ENCODE measurements at places on chromosomes 11 and 22.
A peak's percentile ranks its signal among the peaks of the same experiment; 100 is the strongest.

- no peak for DNase-seq
Observed at GRCh38 chr22:17866127-17866526, 91.9 kb upstream of the BID start.

DNA sequence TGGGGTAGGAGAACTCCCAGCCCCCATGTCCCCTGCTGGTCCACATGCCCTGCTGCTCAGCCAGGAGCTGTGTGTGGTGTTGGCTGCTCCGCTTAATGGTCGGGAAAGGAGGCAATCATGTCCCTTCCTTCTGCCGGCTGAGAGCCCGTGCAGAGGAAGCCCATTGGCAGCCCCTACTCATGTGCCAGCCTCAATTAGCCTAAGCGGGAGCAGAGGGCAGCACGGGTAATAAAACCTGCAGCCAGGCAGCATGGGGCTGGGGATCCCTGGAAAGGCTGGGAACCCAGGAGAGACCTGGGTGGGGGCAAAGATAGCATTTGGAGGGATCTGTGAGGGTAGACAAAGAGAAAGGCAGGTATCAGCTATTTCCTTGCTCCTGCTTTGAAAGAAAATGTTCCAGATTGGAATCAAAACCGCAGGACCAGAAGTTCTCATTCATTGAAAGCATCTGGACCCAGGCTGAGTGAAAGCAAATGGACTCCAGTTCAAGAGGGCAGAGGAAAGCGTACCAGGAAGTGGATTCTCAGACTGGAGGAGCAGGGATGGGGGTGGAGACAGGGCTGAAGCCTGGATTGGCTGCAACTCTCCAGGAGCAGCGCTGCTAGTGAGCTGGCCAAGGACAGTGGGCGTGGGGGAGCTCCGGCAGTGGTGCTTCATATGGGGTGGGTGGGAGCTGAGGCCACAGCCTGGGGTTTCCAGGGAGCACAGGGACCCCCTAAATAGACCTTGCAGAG, 103.4 kb upstream of the NECTIN1 start:
- DNase-seq: no peak

DNA sequence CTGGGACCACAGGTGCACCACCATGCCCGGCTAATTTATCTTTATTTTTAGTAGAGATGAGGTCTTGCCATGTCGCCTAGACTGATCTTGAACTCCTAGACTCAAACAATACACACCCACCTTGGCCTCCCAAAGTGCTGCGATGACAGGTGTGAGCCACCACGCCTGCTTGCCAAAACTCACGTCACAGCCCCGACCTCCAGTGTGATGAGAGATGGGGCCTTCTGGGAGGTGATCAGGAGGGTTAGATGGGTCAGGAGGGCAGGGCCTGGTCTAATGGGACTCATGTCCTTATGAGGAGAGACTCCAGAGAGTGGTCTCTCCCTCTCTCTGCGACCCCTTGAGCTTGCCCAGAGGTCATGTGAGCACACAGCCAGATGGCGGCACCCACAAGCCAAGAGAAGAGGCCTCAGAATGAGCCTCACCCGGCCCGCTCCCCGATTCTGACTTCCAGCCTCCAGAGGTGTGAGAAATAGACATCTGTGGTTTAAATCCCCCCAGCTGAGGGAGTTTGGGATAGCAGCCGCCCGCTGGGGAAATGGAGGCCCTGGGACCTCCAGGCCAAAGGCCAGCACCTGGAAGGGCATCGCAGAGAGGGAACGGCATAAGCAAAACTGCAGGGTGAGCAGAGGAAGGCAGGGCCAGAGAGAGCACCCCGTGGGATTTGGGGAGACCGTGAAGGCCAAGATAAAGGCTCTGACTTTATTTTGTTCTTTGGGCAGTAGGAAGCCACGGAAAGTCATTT, 24.1 kb upstream of the GAL start:
- DNase-seq: no peak

DNA sequence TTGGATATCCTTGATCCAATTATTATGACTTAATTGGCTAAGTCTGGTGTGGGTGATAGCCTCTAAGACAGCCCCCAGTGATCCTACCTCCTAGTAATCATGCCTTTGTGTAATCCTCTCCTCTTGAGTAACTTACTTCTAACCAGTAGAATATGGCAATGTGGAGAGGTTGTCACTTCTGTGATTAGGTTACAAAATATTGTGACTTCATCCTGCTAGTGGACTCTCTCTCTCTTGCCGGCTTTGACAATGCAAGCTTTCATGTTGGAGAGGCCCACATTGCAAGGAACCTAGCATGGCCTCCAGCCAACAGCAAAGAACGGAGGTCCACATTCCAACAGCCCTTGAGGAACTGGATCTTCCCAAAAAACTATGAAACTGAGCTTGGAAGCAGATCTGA, 19.5 kb downstream of the YPEL4 start:
- peak; percentile 52 for DNase-seq

DNA sequence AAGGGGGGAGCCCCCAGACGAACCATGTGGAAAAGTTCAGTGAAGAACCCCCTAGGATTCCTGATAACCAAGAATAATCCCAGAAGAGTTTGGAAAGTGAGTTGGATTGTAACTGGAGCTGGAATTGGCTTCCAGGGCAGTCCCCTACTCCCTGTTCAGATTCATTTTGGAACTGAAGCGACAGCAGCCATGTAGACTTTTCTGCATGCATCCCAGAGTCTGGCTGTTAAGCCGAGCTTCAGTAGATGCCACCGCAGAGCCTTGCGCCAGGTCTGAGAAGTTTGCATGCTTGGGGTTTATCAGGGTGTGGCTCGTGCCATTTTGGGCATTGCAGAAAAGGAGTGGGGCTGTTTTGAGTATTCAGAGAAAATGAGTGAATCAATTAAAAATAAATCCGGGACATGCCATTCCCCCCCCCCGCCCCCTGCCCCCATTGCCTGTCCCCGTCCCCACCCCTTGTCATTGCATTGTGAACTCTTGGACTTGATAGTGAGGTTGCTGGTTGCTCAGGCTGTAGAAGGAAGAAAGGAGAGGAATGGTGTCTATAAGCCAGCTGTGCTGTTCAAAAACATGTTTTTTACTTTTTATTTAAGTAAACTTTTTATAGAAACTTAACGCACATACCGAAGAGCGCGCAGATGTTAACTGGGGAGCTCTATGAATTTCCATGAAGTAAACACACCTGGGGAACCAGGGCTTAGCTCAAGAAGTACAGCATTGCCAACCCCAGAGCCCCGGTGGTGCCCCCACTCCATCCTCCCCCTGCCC, 71.2 kb downstream of the LDLRAD3 start:
- DNase-seq: no peak

DNA sequence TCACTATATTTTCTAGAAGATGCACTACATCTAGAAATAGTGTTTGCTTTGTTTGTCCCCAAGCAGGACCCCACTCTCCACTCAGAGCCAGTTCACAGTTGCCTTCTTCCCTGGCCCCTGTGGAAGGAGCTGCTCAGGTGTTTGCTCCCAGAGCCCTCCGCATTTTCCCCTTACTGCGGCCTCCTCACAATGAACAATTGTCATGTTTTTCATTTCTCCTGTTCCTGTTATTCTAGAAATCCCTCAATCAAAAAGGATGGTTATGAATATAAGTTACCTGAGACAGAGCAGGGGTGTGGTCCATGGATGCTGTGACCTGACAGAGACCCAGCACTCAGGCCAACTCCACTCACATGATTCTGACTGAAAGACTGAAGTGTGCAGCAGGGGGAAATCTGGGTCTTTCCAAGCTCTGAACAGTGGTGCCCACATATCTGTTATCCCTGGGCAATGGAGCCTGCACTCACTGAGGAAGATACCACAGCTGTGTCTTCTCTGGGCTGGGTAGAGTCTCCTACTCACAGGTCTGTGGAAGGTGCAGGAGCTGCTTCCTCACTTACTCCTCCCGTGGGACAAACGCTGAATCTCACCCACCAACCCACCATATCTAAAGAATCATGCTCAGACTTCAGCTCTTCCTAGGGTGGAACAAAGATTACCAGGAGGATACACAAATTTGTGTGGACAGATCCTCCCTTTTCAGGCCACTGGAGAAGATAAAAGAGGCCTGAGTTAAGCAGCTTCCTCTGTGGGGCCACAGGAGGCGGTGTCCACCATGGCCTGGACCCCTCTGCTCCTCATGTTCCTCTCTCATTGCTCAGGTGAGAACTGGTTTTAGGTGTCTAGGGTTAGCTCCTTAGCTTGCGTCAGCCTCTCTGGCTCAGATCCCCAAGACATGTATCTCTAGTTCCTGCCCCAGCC, 87.1 kb upstream of the TOP3B start:
- DNase-seq: no peak

- DNase-seq: no peak
Observed at GRCh38 chr11:111460856-111461255, 51.3 kb downstream of the BTG4 start.

DNA sequence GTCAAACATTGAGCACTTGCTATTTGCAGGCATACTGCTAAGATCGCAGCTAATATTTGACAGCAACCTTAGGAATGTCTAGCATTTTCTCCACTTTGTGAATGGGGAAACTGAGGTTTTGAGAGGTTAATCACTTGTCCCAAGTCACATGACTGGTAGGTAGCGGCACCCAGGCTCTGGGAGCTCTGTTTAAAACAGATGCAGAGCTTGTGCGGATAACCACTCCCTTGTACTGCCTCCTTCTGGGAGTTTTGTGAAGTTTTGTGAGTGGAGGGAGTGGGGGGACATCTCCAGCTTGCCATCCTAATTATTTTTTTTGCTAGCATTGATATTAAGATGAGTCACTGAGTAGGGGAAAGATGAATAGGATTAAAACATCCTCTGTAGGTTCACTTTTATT, 134.7 kb downstream of the GRIK4 start:
- no peak for DNase-seq

DNA sequence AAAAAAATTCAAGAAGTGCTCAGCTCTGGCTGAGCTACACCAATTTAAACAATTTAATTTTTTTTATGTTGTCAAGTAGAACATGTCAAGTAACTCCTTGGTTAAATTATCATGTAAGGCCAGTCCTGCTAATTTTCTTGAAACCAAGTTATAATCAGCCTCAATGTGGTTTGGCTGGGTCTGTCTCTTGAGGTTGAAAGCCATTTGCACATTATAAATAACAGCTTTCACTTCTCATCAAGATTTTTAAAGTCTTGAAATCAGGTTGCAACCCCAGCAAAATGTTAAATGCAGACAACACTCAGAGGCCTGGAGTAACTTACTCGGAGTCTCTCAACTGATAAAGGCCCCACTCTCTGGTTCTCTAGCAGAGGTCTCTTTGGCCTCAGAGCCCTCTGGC, 324.4 kb downstream of the BRD1 start:
- DNase-seq: no peak

- DNase-seq: peak; percentile 90
Observed at GRCh38 chr22:40432157-40432556, 61.8 kb downstream of the SGSM3 start.

DNA sequence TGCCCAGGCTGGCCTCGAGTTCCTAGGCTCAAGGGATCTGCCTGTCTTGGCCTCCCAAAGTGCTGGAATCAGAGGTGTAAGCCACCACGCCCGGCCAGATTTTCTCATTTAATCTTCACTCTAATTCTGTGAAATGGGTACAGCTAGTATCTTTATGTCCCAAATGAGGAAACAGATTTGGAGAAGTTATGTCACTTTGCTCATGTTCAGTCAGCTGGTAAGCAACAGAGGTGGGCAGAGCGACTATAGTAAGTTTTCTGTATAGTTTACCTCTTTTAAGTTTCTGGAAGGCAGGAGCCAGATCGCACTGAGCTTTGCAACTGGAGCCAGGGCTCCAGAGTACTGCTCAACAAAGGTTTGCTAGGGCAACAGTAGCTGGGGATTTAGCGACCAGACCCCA, 33.2 kb downstream of the RCOR2 start:
- DNase-seq: peak; percentile 46

DNA sequence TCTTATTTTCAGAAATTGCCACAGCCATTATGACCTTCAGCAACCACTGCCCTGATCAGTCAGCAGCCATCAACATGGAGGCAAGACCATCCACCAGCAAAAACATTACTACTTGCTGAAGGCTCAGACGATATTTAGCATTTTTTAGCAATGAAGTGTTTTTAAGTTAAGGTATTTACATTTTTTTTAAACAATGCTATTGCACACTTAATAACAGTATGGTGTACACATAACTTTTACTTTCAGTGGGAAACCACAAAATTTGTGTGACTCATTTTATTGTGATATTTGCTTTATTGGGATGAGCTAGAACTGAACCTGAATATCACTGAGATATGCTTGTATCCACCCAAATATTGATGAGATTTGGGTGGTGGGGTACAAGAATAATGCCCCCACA, 110.9 kb downstream of the TSPAN18 start:
- DNase-seq: no peak

DNA sequence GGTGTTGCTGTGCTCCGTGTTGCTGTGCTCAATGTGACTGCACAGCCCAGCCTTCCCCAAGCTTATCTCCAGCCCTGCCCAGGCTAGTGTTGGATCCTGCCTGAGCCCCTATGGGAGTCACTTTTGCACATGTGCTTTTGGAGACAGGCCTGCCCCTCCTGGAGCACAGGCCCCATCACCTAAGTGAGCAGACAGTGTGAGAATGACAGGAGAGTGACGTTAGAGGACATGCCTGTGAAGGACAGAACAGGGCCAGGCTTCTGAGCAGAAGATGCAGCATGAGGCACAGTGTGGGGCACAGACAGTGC, 36.6 kb upstream of the SUSD2 start:
- no peak for DNase-seq

DNA sequence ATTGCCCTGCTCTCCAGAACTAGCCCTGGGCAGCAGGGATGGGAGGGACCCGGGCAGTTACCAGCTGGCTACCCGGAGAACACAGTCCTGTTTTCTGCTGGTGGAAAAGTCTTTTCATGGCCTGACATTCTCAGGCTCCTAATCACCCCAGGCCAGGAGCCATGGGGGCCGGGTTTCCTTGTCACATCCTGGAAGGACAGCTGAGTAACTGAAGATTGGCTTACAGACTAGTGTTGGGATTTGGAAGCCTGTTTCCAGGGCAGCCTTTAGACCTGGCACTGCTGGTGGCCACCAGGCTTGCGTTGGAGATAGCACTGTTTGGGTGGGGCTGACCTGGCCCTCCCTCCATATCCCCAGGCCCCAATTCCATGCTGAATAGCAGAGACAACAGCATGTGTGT, 349.0 kb downstream of the CTTN start:
- no peak for DNase-seq

DNA sequence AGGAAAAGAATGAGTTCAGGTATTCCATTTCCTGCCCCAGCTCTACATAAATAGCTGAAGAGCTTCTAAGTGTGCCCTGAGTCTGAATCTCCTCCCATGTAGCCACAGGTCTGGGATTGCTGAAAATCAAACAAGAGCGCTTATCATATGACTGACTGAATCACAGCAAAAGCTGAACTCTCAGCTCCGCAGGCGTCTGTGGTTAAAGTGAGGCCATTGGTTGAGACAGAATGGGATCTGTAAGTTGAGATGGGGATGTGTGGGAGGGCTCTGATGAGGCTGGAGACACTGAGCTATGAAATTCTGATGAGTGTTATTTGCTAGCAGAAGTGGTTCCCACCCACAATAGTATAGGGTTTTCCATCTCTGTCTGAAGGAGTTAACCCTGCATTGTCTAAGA, 637.0 kb downstream of the OPCML start:
- DNase-seq: no peak

GRCh38 chr22:48429446-48430020, 1398.1 kb downstream of the BRD1 start:
- no peak for DNase-seq

DNA sequence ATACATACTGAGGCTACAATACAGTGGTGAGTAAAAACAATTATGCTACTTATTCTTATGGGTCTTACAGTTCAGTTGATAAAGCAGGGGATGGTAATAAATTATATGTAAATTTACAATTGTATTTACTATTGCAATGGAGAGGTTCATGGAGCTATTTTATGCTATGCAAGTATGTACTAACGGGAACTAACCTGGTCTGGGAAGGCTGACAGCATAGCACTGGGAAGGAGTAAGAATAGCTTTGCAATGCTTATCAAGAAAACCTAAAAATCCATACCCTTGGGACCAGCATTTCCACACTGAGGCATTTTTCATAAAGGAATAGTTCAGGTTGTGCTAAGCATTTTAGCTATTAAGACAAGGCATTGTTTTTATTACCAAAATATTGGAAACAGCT, 700.6 kb downstream of the NELL1 start:
- no peak for DNase-seq

Data from inflammatory macrophage treated with lipopolysaccharide for 4 hours (primary cell).